ENCODE measurements at places on chromosomes 3 and 15.

- DNase-seq = no peak
Observed at GRCh38 chr15:76776480-76776879, 128.7 kb downstream of the SCAPER start.

DNA sequence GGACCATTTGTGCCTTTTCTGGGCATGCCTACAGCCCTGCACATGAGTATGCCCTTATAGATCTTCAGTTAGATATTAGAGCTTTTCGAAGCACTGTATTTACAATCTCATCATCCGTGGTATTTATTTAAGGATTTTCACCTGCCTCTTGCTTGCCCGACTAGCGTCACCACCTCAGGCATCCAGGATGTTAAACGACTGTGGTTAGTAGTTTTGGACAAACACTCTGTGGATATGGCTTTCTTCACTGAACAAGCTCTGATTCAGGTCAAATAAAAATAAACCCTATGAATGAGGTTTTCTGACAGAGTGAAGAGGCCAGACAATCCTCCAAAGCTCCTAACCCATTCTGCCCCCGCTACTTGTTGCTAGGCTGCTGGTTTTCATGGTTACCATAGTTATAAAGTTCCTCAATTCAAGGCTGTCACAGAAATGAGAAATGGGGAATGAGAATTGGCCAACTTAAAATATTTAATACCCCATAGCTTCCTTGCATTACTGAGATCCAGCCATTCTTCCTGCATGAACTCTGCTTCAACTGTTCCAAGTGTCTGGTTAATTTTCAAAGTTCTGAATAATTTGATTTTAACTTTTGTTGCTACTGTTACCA, 440.1 kb downstream of the GABRG3 start:
- DNase-seq = no peak

- DNase-seq = no peak
Observed at GRCh38 chr3:29370476-29371420, 89.9 kb downstream of the RBMS3 start.

DNA sequence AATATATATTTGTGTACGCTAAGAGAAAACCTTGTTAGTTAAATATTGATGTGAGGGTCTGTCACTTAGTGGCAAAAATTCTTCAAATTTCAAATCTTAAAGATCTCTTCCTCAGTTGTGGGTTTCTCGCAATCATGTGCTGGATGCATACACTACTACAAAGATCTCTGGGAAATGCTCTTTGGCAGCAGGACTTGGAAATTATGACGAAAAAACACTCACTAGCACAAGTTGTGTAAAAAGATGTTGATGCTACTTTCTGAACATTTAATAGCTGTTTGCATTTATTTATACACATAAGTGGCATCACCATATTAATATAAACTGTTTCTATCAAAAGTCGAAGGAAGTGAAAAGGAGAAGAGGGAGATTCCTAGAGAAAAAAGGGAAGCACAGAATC, 10.8 kb upstream of the NANOGP8 start:
- DNase-seq = no peak

DNA sequence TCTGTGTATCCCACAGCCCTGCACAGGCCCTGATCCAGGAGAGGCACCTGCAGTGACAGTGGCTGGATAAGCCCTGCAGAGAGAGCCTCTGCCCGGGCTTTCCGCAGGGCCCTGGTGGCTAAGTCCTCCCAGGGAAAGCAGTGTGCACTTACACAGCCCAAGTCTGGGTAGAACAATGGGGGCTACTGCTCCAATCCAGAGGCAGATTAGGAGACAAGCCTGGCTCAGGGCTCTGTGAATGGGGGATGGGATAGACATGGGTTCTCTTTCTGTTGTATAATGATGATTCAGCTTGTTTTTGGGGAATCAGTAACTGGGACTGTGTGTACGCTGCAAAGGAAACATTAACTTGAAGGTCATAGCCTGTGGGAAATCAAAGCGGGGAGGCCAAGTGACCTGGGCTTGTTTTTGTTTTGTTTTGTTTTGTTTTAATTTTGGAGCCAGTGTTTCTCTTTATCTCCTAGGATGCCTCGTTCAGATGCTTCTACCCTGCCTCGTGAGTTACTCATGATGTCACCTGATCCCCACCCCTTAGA, 4.1 kb upstream of the ALDH1L1 start:
- DNase-seq = no peak

GRCh38 chr3:35602395-35602936, 36.9 kb upstream of the ARPP21 start:
- no peak for DNase-seq

- DNase-seq = no peak
Observed at GRCh38 chr15:66025015-66025452, 155.7 kb downstream of the RAB11A start.

GRCh38 chr3:18420555-18420954, 4.6 kb downstream of the SATB1 start:
- DNase-seq = no peak

- DNase-seq = no peak
Observed at GRCh38 chr15:68469162-68470048, 37.4 kb upstream of the ITGA11 start.

- no peak for DNase-seq
Observed at GRCh38 chr15:81914734-81915256, 131.0 kb downstream of the MEX3B start.

DNA sequence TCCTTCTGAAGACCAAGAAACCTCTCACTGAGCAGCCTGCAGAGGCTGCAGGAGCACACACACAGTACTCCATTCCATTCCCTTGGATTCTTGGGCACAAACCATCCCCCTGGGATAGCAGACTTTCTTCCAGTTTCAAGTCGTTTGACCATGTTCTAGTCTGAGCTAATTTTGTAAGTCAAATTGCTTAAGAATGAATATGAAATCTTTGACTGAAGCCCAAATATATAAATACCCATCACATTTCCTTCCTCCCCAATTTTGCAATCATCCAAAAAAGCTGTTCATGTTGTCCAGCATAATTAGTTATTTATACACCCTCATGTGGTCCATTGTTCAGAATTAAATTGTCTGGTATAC, 231.2 kb upstream of the TPRG1 start:
- DNase-seq = no peak

- no peak for DNase-seq
Observed at GRCh38 chr3:13149330-13150108, 76.3 kb upstream of the IQSEC1 start.

- peak; percentile 43 for DNase-seq
Observed at GRCh38 chr15:65791335-65792137, 557 bp downstream of the DENND4A start.

- DNase-seq = no peak
Observed at GRCh38 chr3:197505796-197506548, 49.8 kb downstream of the BDH1 start.

DNA sequence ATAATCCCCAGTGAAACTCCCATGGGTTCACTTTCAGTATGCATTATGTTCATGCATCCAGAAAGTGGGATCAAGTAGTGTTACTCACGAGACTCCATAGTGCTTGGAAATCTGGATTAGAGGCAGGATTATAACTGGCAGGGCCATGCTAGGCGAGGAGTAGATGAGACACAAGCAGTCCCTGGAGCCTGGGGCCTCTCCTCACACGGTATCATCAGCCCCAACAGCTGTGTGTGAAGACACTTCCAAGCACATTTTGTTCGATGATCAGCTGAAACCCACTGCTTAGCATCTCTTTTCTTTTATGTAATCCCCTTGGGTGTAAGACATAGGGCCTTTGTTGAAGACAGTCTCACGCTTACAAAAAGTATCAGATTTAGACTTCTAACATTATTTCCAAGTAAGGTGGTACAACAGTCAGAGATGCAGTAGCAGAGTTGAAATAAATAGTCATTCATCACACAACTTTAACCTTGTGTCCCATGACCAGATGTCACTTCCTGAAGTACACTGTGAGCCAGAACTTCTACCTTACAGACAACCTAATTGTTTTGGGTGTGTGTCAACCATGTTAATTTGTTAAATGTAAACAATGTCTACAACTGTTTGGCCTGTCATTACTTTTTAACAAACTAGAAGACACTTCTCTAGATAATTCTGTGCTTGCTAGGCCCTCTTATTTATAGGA, 116.9 kb downstream of the GADL1 start:
- no peak for DNase-seq

- no peak for DNase-seq
Observed at GRCh38 chr3:116483135-116483534, 37.8 kb upstream of the LSAMP start.

GRCh38 chr3:172376402-172376801, 71.9 kb downstream of the GHSR start:
- no peak for DNase-seq

- no peak for DNase-seq
Observed at GRCh38 chr3:173553635-173554280, 156.2 kb downstream of the NLGN1 start.

GRCh38 chr3:110495201-110495927, 576.3 kb upstream of the NECTIN3 start:
- no peak for DNase-seq

- no peak for DNase-seq
Observed at GRCh38 chr3:170751899-170752293, 118.1 kb downstream of the RPL22L1 start.

GRCh38 chr3:45120359-45121158, 25.6 kb downstream of the CDCP1 start:
- no peak for DNase-seq

DNA sequence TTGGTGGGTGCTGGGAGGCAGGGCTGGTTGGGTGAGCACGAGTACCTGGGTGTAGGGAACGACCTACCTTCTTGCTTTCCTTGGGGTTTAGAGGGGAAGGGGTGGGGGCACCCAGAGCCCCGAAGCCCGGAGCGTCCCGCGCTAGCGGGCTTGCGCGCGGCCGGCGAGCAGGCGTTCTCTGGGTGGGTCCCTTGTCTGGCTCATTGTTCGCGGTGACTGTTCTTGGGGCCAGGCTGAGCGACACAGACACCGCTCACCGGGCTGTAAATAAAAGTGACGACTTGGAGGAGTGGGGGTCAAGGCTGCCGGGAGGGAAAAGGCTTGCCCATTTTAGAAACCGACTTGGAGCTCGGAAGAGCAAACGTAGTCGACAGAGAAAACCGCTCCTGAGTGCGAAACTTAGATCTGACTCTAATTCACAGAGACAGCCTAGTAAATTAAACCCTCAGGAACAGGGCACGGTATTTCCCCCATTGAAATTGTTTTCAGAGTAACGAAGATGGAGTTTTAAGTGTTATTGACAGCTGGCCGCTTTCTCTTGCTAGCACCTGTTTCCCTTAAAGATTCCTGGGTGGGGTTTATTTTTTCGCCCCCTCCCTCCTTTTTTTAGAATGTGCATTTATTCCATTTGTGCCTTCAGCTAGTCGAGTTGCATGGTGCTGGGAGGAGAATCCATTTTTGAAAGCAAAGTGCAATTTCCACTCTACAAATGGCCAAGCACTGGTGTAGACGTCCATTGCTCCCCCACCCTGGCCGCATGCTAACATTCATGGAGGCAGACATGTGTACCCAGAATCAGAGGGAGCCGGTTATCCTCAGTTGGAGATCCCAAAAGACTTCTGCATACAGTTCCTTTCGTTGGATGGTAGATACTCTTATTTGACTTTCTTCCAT, 532.1 kb upstream of the SEMA6D start:
- DNase-seq = no peak

DNA sequence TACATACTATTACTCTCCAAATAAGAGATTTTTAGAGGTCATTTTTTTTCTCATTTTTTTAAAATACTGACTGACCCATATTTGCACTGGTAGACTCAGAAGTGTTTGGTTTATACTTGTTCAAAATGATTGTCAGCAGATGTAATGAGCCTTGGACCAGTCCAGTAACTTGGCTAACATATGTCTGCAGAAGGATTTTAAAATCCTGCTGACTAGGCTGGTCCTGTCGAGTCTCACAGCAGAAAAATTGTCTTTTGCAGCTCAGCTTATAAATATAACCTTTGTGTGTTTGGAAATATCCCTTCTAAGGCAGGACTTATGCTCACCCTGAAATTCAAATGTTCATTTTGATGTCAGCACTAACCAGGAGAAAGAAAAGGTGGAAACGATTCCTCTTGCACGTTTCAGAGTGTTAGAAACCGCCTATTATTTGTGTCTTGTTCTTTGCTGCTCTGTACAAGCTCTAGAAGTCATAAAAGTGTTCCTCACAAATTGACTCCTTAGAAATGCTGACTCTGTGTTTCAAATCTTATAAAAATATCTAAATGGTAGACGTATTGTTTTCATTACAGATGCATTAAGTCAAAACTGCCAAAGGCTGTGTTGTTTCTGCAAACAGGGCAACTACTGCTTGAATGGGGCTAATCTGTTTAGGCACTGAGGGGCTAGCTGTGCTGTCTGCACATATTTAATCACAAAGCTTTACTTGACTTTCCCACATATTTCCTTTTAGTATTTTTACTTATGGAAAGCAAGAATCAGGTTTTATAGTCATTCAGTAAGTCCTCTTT, 95.3 kb downstream of the CHL1 start:
- DNase-seq = no peak

GRCh38 chr3:94221829-94222228, 159.0 kb downstream of the NSUN3 start:
- no peak for DNase-seq

GRCh38 chr3:32725721-32726120, 40.7 kb downstream of the CNOT10 start:
- no peak for DNase-seq

DNA sequence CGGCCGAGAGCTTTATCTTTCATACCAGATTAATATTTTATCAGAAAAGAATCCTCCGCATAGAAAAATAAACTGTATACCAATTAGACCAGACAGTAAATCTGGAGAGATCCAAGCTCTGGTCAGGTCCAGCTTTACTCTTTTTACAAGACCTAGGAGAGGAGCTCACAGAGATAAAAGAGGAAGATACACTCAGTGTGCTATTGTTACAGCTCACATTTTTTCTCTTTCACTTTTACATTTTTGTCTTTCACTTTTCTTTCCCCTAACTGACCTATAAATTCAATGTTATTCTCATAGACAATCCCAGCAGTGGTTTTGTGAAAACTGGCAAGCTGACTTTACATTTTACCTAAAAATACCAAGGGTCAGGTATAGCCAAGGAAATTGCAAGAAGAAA, 55.8 kb downstream of the GUCA1C start:
- no peak for DNase-seq

DNA sequence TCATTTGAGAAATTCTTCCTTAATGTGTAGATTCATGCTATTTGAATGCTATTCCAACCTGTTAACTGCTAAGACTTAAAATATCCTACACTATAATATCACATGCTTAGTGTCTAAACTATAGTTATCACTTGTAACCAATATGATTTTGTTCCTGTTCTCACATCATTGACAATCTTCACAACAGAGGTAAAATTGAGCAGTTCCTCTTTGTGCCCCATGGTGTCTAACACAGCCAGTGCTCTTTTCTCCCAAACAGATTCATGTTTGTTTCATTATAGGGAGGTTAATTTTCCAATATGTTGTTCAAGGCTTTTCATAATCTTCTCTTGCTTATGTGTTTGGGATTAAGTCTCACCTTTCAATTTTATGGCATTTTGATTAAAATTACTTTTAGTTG, 591.1 kb downstream of the ZPLD1 start:
- DNase-seq = no peak

- DNase-seq = no peak
Observed at GRCh38 chr15:76234337-76234889, 76.9 kb downstream of the ETFA start.

DNA sequence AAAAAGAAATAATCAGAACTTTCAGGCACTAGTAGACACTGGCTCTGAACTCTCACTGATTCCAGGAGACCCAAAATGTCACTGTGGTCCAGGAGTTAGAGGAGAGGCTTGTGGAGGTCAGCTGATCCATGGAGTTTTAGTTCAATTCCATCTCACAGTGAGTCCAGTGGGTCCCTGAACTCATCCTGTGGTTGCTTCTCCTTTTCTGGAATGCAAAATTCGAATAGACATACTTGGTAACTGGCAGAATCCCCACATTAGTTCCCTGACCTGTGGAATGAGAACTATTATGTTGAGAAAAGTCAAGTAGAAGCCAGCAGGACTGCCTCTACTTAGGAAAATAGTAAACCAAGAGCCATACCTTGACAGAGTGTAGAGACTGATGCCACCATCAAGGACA, 87.3 kb upstream of the OXTR start:
- no peak for DNase-seq
